ENCODE measurements at places on chromosomes 5 and 9.
A peak's percentile ranks its signal among the peaks of the same experiment; 100 is the strongest.

- no peak for DNase-seq
Observed at GRCh38 chr5:156340893-156341292, 13.9 kb downstream of the SGCD start.

DNA sequence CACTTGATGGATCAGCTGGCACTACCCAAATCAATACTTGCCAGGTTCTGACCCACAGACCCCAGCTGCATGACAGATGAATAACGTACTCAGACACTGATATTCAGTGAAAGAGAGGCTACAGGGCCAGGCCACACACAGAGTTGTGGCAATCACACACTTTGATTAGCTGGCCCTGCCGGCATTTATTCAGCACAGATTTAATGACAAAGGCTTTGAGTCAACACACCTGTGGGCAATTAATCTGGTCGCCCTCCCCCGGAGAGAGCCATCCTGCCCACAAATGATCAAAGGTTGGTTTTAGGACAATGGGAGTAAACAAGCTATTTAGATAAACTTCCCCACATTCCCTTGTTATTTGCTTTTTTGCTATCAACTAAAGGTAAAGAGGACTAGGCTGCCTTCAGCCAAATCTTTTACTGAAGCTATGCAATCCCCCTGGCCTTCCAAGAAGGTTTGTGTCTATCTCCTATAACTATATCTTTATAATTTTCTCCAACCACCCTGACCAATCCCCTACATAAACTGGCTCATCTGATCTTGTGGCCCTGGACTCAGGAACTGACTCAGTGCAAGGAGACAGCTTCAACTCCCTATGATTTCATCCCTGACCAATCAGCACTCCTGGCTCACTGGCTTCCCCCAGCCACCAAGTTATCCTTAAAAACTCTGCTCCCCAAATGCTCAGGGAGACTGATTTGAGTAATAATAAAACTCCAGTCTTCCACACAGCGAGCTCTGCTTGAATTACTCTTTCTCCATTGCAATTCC lies 12.7 kb upstream of the TRIM32 start:
- no peak for DNase-seq

DNA sequence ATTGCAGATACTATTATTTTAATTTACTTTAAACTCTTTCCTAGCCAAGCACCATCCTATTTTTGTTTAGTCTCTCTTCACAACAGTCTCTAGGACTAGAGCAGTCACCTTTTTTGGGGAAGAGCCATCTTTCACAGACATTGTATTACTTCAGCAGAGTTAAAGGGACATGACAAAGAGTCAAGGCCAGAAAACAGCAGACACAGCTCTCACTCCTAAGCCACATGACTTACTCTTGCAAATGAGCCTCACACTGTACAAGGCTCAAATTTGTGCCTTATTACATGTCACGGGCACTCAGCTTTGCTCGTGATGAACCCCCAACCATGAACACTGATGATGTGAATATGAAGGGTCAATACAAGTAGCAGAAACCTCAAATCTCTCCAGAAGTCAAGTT lies 104.3 kb downstream of the ZNF608 start:
- DNase-seq, result no peak

- no peak for DNase-seq
Observed at GRCh38 chr5:150589862-150590601, 50.4 kb upstream of the SYNPO start.

- DNase-seq, result no peak
Observed at GRCh38 chr5:94184870-94185269, 433.5 kb downstream of the KIAA0825 start.

- DNase-seq, result peak; percentile 16
Observed at GRCh38 chr5:62791059-62791458, 212.4 kb downstream of the LRRC70 start.

GRCh38 chr5:117805058-117805457 lies 1183.3 kb downstream of the DTWD2 start:
- DNase-seq, result no peak

- DNase-seq, result no peak
Observed at GRCh38 chr9:126676102-126676684, 62.5 kb downstream of the LMX1B start.

- no peak for DNase-seq
Observed at GRCh38 chr5:139761501-139761900, 34.1 kb upstream of the PSD2 start.

DNA sequence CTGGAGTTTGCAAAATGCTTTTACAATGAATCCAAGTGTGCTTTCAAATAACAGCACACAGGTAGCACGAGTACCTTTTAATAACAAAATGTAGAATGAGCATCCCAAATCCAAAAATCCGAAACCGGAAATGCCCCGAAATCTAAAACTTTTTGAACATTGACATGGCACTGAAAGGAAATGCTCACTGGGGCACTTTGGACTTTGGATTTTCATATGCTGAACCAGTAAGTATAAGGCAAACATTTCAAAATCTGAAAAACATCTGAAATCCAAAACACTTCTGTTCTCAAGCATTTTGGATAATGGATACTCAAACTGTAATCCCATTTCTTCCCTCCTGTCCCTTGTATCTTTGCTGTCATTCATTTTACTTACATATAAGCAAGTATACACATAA lies 50.1 kb downstream of the GCNT4 start:
- no peak for DNase-seq

DNA sequence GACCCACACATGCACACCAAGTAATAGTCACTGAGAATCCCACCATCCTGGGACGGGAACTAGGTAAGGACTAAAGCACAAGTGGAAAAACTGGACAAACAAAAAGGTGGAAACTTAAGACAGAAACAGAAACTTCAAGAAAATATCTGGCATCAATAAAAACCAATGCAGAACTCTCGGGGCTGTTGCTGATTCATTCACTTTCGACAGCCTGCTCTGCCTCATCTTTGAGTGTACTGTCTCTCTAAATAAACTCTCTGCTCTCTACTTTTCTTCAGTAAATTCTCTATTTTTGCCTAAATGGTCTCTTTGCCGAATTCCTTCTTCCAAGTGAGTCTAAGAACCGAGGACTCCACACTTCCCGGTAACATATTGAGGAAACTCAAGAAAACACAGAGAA lies 116.9 kb downstream of the CDH9 start:
- DNase-seq, result no peak

- DNase-seq, result no peak
Observed at GRCh38 chr9:133861086-133861485, 122.9 kb upstream of the SARDH start.

DNA sequence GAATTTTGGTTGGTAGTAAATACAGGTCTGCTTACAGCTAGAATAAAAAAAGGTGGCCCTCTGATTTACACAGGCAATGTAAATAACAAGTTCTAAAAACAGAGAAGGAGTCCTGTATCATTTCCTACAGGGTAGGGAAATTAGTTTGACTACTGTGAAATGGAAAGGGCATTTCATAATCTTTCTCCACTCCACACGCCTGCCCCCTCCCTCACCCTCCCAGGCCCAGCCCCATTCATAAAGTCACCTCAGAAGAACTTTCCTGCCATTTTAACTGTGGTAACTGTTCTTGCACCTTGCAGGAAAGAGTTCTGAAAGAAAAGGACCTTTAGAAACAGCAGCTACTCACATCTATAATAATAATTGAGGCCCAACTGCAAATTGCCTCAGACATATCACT lies 69.7 kb downstream of the MEF2C start:
- no peak for DNase-seq

DNA sequence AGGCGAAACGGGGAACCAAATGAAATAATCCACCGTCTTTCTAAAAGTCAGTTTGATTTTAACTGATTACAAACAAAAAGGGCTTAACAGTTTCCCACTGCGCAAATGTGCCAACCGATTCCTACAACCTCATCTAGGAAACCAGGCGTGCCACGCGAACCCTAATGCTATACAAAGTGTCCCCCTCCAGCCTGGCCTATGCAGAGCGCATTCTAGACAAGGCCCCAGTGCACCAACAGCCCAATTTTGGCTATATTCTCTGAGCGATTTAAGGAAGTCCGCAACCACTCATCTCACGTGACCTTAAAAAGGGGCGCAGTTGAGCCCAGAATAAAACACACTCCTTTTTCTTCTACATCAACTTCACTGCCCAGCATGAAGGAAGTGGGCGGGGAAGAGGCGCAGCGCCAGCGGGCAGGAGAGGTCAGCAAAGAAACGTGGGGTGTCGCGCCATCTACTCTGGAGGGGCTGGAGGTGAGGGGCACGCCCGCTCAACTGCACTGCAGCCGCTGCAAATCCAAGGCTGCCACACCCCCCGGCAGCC lies 779 bp downstream of the FAM13B start:
- DNase-seq, result peak; percentile 28

Data from NCI-H460 (cell line).